ENCODE measurements at places on chromosomes 12 and 14.

- DNase-seq = peak; percentile 77
Measured at GRCh38 chr12:109739747-109740693, 26.4 kb downstream of the FAM222A start.

DNA sequence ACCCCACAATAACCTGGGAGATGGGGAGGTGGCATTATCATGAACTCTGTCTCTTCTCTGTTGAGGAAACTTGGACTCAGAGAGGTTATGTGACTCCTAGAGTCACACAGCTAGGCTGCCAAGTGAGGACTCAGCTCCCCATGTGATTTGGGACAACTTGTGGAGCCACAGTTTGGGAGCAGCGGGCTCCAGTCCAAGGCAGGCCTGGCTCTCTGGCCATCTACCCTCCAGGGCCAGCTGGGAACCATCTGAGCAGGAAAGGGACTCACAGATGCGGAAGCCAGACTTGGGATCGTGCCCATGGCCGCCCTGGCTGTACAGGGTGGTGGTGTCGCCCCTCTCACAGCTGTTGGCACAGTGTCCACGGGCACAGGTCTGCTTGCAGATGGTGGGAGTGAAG is 59.1 kb downstream of the ISCA2 start:
- no peak for DNase-seq

- peak; percentile 16 for DNase-seq
Measured at GRCh38 chr14:56394826-56395530, 184.6 kb upstream of the TMEM260 start.

GRCh38 chr12:93667672-93668071 is 9.5 kb upstream of the CRADD start:
- DNase-seq = no peak

DNA sequence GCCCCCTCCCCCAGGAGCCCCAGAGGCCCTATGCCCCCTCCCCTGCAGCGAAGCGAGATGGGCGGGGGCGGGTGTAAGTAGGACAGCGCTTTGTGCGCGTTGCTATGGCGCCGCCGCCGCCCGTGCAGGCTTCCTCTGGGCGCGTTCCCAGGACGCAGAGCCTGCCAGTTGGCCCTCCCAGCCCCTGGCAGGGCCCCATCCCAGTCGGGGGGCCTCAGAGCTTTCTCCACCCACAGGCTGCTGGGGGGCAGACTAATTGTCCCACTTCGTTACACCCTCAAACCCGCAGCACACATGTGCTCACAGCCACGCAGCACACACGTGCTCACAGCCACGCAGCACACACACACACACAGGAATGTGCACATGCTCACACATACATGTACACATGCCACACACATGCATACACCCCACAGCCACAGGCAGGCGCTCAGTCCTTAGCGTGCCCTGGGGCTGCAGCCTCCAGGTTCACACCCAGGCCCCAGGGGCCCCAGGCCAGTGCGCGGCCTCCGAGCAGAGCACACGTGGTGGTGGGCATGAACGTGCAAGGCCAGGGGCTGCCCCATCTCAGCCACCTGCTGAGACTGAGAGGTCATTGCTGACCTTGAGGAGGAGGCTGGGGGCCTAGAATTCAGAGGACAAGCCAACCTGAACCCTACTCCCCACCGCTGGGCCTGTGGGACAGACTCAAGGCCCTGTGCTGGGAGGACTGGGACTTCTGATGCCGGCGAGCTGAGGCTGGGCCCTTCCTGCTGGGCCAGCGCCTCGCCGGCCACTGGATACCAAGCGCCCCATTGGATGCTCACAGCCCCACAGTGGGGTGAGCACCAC is 15.6 kb downstream of the TRMT61A start:
- peak; percentile 44 for DNase-seq

DNA sequence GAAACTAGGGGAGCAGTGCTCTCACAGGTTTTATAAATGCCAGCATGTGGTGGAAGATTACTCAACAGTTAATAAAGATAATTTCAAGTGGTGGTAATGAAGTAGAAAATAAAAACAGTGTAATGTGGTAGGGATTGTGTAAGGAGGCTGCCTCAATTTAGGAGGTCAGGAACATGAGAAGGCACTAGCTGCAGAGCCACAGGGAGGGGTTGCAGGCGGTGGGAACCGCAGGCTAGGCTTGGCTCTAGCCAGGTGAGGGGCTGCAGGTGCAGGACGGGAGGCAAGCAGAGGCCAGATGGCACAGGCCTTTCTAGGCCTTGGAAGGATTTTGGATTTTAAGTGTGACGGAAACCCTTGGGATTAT is 768 bp downstream of the METTL25 start:
- DNase-seq = peak; percentile 52

DNA sequence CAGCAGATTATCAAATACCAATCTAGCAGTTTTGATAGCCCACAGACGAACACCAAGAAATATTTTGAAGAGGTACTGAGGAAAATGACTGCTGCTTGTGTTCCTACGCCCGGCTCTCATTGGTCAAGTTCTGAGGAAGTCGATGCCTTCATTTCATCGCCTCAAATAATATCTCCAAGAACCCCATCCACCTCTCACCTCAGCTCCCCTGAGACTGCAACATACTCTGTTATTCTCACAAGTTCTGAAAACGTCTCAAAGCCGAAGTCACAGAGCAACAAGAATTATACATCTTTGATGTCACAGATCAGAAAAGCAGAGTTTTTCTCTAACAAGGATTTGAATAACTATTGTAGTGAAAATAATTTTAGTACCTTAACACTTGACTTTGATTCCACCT is 55.5 kb upstream of the BCAT1 start:
- no peak for DNase-seq

DNA sequence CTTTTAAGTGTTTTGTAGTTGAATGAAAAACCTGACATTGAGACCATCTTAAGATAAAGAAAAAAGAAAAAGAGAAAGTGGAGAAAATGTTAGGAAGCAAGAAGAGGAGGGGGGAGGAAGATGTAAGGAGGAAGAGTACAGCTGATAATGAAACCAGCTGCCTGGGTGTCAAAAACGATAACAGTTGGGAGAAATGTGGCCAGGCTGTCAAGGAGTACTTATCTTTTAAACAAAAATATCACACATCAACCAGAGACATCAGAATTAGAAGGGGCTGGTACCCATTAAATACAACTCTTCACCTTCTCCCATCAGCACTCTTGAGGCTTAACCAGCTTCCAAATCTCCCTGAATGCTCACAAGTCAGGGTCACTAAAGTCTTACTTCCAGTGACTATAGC is 4.5 kb downstream of the SLC11A2 start:
- DNase-seq = no peak

- DNase-seq = no peak
Measured at GRCh38 chr12:18939051-18939450, 190.5 kb upstream of the PLEKHA5 start.

GRCh38 chr14:103448097-103448496 is 62.9 kb downstream of the MARK3 start:
- DNase-seq = no peak

GRCh38 chr12:70556179-70556869 is 80.9 kb downstream of the PTPRB start:
- no peak for DNase-seq

DNA sequence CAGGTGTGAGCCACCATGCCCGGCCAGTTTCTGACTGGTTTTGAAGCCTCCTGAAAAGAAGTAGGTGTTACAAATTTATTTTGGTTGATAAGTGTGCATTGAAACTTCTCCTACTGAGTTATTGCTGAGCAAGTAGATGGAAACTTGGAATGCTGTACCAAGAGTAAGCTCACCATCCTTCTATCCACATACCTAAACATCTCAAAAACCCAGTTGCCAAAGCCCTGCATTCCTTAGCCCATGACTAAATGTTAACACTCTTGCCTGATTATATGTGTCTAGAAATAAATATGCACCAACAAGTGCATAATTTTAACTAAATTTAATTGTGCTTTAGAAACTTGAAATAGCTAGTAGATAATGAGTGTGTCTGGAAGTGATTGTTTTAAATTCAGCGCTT is 357.8 kb downstream of the DUSP6 start:
- DNase-seq = no peak

- DNase-seq = peak; percentile 92
Measured at GRCh38 chr14:24481622-24482324, 26.3 kb downstream of the CMA1 start.

- DNase-seq = no peak
Measured at GRCh38 chr14:66445936-66446335, 40.2 kb upstream of the CCDC196 start.

GRCh38 chr14:81331229-81332021 is 68.7 kb downstream of the STON2 start:
- no peak for DNase-seq

- DNase-seq = no peak
Measured at GRCh38 chr14:94157197-94157596, 16.9 kb upstream of the PPP4R4 start.

DNA sequence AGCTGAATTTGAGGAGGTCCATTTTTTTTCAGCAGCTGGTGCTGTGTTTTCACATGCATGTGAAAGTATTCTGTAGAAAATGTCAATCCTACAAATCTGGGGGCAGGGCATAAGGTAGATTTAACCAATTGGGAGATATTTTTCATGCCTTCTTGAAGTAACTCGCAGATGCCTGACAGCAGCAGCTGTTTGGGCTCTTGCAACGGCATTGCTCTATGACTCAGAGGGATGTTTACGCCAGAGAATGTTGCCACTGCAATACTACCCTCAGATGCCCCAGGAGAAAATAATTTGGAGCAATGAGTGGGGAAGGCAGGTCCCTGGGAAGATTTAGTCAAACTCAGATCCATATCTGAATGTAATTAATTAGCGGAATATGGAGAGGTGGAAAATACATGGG is 42.5 kb upstream of the MYBPC1 start:
- DNase-seq = no peak

DNA sequence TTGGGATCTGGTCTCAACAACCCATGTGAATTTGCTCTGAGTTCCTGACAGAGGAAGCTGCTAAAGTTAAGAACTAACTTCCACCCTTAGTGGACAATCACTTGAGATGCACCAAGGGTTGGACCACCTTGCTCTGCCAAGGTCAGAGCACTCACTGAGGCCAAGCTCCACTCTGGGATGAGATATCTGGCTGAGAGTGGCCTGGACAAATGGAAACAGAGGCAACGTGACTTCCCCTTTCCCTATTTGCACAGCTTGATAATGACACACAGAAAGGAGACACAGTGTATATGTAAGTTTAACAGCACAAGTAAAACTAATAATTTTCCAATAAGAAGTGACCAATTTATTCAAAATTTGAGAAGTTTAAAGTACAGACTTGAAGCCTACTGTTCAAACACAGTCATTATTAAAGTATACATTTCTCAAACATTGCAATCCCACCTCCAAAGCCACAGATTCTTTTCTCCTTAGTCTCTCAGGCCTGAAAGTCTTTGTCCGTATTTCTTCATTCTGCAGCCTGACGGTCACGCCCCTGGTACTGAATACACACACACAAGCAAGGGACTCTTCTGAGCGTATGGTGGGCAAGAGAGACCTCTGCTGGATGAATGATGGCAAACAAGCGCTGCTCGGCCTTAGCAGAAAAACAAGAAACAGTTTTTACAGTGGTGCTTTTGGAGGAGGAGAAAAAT is 28.6 kb downstream of the TMEM30B start:
- peak; percentile 91 for DNase-seq

DNA sequence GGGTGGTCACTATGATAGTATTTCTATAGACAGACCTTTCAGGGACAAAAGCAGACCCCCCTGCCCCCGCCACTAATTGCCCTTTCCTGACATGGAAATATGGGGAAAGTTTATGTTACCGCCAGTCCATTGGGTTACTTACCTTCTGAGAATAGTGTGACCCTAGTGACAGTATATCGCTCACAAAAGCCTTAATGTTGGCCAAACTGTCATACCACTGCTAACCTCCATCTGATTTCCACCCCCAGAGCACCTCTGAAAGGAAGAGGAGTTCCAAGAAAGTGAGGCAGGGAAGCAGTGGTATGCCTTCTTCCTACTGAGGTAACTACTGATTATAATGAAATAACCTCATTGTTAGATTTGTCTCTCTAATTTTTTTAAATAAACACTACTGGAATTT is 67.5 kb upstream of the CCDC91 start:
- peak; percentile 3 for DNase-seq

DNA sequence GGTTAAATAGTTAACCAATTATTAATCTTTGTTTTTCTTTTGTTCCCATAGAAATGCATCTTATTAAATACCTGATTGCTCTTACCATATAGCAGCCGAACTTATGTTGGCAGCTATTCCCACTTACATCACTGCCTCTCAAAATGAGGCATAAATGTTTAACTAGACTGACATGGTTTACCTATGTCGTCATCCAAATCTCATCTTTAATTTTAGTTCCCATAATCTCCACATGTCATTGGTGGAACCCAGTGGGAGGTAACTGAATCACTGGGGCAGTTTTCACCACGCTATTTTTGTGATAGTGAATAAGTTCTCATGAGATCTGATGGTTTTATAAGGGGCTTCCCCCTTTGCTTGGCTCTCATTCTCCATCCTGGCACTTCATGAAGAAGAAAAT is 499.2 kb upstream of the ATP2B1 start:
- no peak for DNase-seq

DNA sequence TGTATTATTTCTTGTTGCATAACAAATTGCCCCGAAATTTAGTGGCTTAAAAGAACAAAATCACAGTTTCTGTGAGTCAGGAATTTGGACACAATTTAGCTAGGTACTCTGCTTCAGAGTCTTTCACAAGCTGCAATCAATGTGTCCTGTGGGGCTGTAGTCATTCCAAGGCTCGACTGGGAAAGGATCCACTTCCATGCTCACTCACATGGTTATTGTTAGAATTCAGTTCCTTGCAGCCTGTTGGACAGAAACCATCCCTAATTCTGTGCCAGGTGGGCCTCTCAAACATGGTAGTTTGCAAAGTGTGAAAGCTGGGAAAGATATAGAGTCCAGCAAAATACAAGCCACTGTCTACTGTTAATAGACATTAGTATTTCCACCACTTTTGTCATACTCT is 59.7 kb upstream of the ARID2 start:
- no peak for DNase-seq

- DNase-seq = no peak
Measured at GRCh38 chr12:124030008-124030407, 57.0 kb downstream of the ZNF664 start.

DNA sequence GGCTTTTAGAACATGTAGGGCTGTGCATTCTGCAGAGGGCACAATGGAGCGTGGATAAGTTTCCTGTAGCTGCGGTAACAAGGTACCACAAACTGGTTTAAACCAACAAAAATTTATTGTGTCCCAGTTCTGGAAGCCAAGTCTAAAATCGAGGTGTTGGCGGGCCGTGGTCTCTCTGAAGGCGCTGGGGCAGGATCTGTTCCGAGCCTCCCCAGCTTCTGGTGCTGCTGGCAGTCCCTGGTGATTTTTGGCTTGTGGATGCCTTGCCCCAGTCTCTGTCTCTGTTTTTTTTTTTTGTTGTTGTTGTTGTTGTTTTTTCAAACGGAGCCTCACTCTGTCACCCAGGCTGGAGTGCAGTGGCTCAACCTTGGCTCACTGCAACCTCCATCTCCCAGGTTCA is 77.5 kb downstream of the ACACB start:
- no peak for DNase-seq

GRCh38 chr14:64421166-64421565 is 33.0 kb downstream of the MTHFD1 start:
- DNase-seq = no peak

DNA sequence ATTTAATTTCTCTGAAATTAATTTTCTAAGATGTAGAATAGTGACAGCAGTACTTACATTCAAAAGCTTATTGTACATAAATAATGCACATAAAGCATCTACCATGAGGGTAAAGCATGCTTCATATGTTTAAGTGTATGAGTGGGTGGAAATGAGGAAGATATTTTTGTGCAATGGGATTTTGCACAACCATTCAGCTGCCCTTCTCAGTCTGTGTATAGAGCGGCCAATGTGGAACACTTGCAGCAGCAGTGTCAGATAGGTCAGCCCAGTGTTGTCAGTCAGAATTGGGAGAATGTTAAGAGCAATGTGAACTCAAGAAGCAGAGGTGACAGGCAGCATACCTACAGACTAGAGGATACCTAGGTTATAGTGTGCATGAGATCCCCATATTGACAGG is 72.5 kb upstream of the ATP2B1 start:
- DNase-seq = no peak
